Stimulated activated CD8-positive, alpha-beta memory T cell treated with anti-CD3 and anti-CD28 coated beads, Interleukin-4, amount 100 ng/mL, for 48 hours (primary cell): ENCODE measurements at places on chromosomes 11 and 22.

DNA sequence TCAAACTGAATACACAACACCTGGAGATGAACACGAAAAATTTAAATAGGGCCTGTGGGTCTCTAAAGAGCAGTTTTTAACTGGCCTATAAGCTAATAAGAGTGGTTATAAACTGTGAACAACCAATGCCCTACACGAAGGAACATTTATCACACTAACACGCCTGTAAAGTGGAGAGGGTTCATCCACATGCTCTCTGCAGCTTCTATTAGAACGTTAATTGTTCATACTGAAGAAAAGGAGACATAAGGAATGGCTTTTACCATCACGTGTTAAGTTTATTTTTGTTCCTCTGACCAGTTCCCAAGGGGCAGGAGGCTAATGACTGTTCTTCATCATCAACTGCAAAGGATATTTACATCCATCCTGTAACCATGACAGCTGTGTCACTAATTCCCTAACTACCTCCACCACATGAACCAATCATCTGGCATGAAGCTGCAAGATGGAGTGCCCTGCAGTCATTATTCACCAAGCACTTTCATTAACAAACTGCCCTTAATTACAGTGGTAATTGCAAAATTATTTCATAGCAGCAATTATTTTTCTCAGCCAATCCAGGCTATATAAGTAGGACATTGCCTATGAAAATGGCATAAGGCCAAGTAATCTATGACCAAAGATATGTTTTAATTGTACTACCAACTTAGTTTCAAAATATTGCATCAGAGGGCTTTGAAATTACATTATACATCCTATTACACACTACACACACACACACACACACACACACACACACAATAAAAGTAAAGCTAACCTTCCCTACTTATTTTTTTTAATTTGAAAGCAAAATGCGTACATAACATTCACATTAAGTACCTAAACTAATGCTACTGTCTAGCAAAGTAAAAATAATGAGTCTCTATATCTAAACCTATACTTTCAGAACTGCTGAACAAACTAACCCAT lies 186.7 kb downstream of the CADM1 start:
- DNase-seq: no peak

DNA sequence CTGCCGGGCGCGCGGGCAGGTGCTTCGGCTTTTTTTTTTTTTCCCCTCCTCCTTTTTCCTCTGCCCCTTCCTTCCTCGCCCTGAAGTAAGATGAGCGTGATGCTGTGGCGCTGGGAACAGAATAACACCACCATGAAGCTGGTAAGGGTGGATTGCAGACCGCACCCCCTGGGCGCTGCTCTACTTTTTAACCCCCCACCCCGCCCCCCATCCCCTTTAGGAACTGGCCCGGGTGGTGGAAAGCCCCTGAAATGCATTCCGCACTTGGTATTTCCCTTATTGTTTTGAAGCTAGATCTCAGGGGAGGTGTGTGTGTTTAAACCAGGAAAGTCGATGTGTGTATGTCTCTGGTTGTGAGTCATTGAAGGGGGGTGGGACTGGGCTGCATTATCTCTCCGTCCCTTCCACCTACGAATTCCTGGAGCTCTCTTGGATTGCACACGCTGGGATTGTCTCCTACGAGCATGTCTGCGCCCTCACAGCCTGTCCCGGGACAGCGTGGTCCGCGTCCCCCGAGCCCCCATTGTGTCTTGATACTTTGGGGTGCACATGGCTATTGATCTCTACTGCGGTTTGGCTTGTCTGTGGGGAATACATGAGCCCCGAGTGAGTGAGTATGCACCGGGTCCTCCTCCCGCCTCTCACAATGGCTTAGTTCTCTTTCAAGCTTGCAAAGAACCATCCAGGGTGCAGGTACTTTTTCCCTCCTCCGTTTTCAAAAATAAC lies 64.9 kb downstream of the NAV2 start:
- peak; percentile 24 for DNase-seq

DNA sequence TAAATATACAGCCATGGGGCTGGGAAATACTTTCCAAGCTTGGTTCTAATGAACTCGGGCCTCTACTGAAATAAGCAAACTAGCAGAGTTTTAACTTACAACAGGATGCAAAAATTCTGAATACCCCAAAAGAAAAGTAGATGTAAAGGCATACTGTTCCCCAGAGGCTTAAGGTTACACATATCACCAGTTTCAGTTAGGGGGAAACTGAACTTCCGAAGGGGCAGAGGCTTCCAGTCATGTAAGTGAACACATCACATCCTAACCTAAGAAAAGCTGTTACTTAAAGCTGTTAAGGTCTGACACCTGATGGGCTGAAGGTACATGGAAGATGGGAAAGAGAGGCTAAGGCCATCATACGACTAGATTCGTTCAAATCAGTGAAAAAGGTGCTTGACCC lies 2.3 kb downstream of the GAB2 start:
- no peak for DNase-seq

DNA sequence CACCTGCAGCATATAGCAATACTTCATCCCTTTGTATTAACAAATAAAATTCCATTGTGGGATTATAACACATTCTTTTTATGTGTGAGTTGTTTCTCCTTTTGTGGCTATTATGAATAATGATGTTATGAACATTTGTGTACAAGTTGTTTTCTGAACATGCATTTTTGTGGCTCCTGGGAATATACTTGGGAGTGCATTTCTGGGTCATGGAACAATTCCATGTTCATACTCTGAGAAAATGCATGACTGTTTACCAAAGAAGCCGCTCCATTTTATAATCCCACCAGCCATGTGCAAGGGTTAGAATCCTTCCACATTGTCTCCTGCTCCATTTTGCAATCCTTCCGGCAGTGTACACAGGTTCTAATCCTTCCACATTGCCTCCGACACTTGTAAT lies 713.8 kb downstream of the TBC1D22A start:
- DNase-seq: no peak

- DNase-seq: no peak
Measured at GRCh38 chr11:122131126-122131525, 15.1 kb upstream of the BLID start.

DNA sequence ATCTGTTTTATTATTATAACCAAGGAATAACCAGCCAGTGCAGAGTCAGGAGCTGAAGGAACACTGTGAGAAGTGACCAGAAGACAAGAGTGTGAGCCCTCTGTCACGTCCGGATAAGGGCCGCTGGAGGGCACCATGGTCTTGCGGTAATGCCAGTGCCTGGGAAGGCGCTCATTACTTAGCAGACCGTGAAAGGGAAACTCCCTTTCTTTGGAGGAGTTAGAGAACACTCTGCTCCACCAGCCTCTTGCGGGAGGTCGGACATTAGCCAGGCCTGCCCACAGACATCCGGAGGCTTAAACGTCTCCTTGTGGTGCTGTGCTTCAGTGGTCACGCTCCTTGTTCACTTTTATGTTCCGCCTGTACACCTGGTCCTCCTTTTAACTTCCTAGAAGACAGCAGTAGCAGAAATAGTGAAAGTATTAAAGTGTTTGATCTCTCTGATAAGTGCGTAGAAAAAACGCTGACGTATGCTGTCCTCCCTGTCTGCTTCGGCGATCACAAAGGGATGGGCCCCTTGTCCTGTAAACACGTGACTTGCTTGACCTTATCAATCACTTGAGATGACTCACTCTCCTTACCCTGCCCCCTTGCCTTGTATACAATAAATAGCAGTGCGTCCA lies 120.6 kb upstream of the LMO1 start:
- no peak for DNase-seq

DNA sequence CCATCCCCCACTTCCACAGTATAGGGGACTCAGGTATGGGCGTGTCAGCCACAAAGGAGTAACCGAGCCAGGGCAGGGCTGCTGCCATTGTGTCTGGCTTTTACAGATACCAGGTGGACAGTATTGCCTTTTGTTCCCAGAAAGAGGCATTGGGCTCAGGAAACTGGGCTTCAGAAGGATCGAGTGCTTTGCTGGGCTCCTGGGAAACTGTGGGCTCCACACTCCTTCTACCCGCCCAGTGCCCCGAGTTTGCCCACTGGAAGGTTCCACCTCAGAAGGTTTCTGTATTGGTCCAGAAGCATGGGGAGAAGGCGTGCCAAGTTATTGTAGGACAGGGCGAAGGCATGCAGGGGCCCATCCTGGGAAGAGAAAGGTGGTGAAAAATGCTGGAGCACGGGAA lies 894.4 kb downstream of the TBC1D22A start:
- DNase-seq: no peak

- DNase-seq: no peak
Measured at GRCh38 chr11:21646351-21646750, 546.5 kb upstream of the ANO5 start.

DNA sequence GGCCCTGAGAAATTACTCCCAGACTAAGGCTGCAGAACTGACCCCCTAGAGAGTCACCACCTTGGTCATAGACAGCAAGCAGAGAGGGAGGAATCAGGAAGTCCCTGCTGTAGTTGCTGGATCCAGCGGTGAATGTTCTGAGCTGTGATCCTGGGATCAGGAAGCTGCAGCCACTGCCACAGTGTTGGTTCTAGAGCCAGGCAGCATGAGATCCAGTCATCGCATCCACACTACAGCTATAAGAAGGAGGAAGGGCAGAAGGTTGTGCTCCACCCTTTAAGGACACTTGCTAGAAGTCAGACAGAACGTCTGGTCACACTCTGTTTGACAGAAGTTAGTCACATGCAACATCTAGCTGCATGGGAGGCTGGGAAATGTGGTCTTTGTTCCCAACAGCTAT lies 104.7 kb upstream of the OR4B1 start:
- DNase-seq: peak; percentile 18

GRCh38 chr11:67050139-67050538 lies 6.5 kb upstream of the RHOD start:
- DNase-seq: no peak

DNA sequence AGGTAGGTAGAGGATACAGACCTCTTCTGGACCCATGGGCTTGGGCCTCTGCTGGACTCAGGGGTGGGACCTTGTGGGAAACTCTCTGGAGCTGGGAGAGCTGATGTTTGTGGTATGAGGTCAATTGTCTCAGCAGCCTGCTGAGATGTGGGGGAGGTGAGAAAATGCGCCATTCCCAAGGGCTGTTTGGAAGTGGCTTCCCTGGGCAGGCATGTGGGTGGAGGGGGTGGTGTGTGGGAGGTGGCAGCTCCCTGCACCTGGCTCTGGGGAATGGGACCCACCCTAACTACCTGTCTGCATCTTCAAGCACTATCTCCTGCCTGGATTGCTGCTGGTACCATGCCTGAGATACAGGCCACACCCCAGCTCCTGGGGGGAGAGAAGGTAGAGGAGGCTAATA lies 97.4 kb upstream of the THY1 start:
- DNase-seq: no peak

DNA sequence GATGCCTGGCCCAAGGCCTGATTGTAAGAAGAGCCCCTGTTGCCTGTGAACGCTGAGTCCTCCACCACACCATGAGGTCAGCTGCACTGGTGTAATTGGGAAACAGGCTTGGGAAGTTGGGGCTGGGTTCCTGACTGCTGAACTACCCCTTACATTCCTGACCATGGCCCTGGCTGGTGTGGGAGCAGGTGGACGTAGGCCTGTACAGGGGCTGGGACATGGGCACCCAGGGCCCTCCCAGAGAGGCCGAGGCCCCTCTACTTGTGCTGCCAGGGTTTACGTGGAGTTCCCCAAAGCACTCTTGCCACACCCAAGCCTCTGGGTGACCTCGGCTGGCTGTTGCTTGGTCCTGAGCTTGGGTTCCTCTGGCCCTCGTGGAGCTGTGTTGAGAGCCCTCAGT lies 5.4 kb downstream of the RELT start:
- no peak for DNase-seq

DNA sequence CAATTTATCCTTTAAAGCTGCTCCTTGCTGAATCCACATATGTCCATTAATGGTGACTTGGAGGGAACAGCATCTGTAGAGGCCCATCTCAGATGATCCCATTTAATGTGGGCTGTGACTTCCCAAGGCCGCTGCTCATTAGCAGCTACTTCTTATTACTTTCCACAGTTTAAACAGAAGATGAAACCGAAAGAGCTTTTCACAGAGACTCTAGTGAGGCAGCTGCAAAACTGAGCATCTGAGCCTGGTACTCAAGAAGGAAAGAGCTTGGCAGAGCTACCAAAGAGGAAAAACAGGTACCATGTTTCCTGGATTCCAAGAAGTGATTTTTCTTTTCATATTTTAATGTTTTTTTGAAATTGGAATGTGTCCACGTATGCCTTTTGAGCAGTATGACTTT lies 110.5 kb upstream of the NARS2 start:
- DNase-seq: no peak

GRCh38 chr11:66700337-66700736 lies 22.6 kb upstream of the RBM4B start:
- DNase-seq: no peak

- DNase-seq: no peak
Measured at GRCh38 chr11:87443707-87444106, 406.0 kb downstream of the TMEM135 start.

GRCh38 chr11:19929147-19929546 lies 216.5 kb downstream of the NAV2 start:
- DNase-seq: no peak

DNA sequence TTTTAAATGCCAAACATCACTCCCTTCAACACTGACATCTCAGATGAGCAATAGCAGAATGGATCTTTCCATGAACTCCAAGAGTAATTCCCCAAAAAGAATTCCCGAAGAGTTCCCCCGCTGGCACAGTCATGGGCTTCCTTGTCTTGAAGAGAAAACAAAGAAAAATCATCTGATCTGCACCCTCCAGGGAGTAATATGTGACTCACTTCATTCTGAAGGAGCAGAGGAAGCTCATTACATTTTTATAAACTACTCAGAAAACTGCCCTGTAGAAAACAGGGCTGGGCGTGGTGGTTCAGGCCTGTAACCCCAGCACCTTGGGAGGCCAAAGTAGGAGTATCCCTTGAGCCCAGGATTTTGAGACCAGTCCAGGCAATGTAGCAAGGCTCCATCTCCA lies 35.7 kb downstream of the CELSR1 start:
- DNase-seq: no peak

- no peak for DNase-seq
Measured at GRCh38 chr11:68414496-68415221, 45.9 kb upstream of the PPP6R3 start.

- peak; percentile 73 for DNase-seq
Measured at GRCh38 chr11:118216621-118217481, 8.0 kb downstream of the JAML start.
